Testis (tissue), 5 donors: ENCODE measurements at places on chromosomes 3 and 15. TPM values are rescaled to one million over a fixed set of nuclear protein-coding genes. Genes with fewer than 3 reads are reported as not detected.

- H3K36me3 ChIP-seq, result no peaks in the 10 kb centered on the region
- no peak for DNase-seq
- no peak overlapping the region for H3K4me3 ChIP-seq
- H3K27ac ChIP-seq, result no peak overlapping the region
- H3K27me3 ChIP-seq, result no peaks in the 10 kb centered on the region
- peaks cover 10% of the 10 kb centered on the region for H3K4me1 ChIP-seq
Measured at GRCh38 chr15:74768099-74768770, 13.6 kb upstream of the CSK start.

DNA sequence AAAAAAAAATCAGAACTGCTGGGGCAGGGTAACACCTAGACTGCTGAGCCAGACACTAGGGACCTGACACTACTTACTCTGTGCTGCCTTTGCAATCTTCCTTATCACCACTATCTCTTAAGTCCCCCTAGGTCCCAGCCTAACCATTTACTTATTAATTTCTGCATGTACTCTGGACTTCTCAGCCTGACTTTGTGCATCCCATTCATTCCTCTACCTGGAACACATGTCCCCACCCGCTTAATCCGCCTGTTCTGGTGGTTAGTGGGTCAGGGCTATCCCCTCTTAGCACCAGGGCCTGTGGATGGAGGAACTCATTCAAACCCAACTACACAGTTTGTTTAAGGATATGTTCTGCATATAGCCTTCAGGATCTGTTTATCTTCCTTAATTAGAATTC lies 5.0 kb upstream of the CACNA1D start:
- H3K27ac ChIP-seq, result no peak overlapping the region
- no peak for DNase-seq
- no peaks in the 10 kb centered on the region for H3K27me3 ChIP-seq
- no peaks in the 10 kb centered on the region for H3K36me3 ChIP-seq
- H3K4me1 ChIP-seq, result peaks cover 5% of the 10 kb centered on the region

DNA sequence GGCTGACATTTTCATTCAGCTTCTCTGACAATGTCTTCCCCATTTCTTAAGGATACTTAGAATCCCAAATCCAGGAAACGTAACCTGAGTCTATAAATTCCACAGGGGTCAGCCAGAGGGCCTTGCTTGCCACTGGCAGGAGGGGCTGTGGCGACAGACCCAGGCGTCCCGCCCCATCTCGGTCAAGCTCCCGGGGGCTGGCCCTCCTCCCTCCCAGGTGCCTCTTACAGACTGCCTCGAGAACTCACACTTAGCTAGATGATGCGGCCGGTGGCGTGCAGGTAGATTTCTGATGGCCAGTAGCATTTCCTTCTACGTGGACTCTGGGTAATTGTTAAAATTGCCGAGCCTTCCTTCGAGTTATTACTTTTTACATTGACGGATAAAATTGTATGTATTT lies 172.5 kb downstream of the NSMCE3 start:
- no peaks in the 10 kb centered on the region for H3K36me3 ChIP-seq
- no peak for DNase-seq
- no peak overlapping the region for H3K27ac ChIP-seq
- H3K27me3 ChIP-seq, result no peaks in the 10 kb centered on the region

DNA sequence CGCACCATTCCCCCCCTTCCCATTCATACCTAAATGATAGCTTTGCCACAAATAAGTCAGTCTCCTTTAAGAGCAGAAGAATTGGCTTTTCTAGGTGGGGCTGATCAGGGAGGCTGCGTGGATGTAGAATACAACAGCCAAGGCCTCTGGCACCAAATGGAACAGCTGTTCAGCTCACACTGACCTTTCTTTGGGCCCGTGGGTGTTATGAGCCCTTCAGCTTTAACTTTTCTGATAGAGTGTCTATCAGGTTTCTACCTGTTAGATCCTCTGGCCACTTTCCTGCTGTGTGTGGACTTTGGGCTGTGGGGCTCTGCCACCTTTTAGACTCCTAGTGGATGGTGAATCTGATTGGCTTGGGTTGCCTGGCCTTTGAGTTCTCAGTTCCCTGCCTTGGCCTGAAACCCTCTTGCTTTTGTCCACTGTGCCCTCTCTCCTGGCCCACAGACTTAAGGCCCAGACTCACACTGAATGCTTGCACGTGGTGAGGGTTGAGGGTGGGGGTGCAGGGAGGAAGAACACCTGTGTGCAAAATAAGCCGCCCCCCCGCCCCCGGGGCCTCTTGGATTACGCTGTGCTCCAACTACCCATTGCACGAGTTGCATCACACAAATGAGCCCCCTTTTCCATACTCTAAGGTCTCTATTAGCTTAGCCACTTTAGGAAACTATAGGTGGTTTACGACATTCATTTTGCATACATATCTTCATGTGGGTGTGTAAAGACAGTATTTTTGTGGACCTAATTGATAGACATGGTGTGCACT lies 1.3 kb upstream of the RFX7 start:
- no peaks in the 10 kb centered on the region for H3K36me3 ChIP-seq
- H3K27ac ChIP-seq, result peak overlapping the region; percentile 89
- no peak for DNase-seq
- peak overlapping the region; percentile 88 for H3K4me3 ChIP-seq

DNA sequence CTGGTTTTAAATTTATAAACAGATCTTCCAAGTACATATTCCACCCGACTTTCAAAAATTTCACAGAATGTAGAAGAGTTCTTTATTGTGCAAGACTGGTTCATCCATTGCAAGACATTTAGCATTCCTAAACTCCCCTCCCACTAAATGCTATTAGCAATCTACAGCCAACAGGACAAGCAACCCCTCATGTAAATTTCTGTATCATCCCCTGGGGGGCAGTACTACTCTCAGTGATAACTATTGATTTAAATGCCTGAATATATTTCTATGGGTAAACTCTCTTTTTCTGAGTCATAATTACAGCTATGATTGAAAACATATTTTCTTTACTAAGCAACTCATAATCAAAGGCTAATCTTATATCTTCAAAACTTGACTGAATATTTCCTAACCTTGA lies 10.7 kb upstream of the SLC15A2 start:
- H3K4me1 ChIP-seq, result no peaks in the 10 kb centered on the region
- no peak overlapping the region for H3K27ac ChIP-seq
- peak; percentile 16 for DNase-seq
- no peak overlapping the region for H3K4me3 ChIP-seq
- no peaks in the 10 kb centered on the region for H3K36me3 ChIP-seq

- peak overlapping the region; percentile 3 for H3K27ac ChIP-seq
- no peaks in the 10 kb centered on the region for H3K27me3 ChIP-seq
- peaks cover 9% of the 10 kb centered on the region for H3K4me1 ChIP-seq
- no peaks in the 10 kb centered on the region for H3K36me3 ChIP-seq
- no peak overlapping the region for H3K4me3 ChIP-seq
- DNase-seq, result peak; percentile 71
Measured at GRCh38 chr15:40217166-40217824, 21.6 kb upstream of the PAK6 start.

SMAD6 gene
- total RNA-seq, result 17.5 TPM

DNA sequence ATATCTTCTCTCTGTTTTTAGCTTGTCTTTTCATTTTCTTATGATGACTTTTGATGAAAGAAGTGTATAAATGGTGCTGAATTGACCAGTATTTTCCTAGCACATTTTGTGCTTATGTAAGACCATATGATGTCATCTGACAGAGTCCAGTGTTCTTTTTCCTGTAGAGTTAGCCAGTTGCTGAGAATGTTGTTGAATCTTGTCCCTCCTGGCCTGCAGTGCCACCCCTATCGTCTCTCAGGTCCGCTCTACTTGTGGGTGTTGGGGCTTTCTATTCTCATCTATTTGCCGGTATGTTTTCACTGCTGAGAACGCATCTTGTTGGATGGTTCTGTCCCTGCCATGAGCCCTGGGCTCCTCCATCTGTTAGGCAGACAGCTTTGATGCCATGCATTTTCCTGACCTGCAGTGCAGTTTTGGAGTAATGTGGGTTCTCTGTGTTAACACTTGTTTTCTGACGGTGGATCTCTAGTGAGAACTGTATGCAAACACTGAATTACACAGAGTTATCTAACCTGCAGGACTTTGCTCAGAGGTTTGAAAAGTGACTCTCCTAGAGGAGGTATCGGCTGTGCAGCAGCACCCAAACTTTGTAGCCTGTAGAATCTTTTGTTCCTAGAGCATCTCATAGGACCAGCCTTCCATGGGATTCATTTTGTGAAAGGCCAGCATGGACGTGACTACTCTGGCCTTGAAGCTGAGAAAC lies 44.6 kb downstream of the SLC6A20 start:
- no peak for DNase-seq
- H3K27me3 ChIP-seq, result no peaks in the 10 kb centered on the region
- H3K36me3 ChIP-seq, result no peaks in the 10 kb centered on the region
- no peak overlapping the region for H3K4me3 ChIP-seq
- no peaks in the 10 kb centered on the region for H3K4me1 ChIP-seq

DNA sequence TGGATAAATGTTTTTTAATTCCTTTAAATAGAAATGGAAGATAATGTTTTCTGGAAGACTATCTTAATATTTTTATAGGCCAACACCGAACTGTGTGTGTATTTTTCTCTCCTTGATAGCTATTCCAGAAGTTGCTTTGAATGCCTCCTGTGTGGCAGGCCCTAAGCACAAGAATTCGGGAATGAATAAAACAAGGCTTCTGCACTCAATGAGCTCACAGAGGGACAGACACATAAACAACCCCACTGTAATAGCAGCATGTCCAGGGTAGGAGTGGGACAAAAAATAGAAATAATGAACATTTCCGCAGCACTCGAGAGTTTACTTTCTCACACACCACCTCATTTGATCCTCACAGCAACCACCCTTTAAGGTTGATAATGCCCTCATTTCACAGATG lies 18.0 kb downstream of the SRGAP3 start:
- H3K4me3 ChIP-seq, result no peak overlapping the region
- H3K27me3 ChIP-seq, result no peaks in the 10 kb centered on the region
- DNase-seq, result no peak
- no peak overlapping the region for H3K27ac ChIP-seq
- no peaks in the 10 kb centered on the region for H3K36me3 ChIP-seq
- H3K4me1 ChIP-seq, result peaks cover 24% of the 10 kb centered on the region

DNA sequence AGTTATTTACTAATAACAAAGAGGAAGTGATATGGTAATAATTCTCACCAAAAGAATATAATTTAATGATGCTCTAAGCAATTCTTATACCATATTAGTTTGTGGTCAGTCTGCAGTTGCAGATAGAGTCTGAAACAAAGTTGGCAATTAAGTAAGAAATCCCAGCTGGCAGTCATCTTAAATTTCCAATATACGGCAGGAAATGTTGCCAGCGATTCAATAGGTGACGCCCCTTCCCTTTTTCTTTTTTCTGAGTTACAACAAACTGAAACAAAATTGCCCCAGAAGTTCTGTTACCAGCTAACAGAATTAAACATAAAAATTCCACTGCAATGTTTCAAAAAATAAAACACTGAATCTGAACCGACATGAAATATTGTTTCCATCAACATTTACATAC lies 26.7 kb downstream of the LRRFIP2 start:
- no peaks in the 10 kb centered on the region for H3K27me3 ChIP-seq
- no peaks in the 10 kb centered on the region for H3K36me3 ChIP-seq
- no peak overlapping the region for H3K4me3 ChIP-seq
- no peak overlapping the region for H3K27ac ChIP-seq

DNA sequence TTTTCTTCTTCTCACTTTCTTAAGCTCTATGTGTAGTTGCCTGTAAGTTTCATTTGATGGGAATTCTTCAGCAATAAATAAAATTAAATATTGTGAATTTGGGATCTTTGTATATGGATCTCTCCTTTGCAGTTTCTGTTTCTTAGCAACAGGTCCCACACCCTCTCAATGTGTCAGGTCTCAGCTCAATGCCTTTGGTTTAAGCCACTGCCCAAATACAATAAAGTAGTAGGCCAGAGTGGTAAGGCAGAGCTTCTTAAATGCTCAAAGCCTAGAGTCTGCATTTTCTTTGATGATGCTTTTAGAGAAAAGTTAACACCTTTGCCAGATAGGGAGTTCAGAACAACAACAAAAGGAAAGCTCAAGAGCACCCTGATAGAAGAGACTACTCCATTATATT lies 343.7 kb downstream of the NSUN3 start:
- H3K4me1 ChIP-seq, result no peaks in the 10 kb centered on the region
- H3K36me3 ChIP-seq, result no peaks in the 10 kb centered on the region
- no peak overlapping the region for H3K27ac ChIP-seq
- DNase-seq, result no peak

- no peaks in the 10 kb centered on the region for H3K36me3 ChIP-seq
- no peaks in the 10 kb centered on the region for H3K27me3 ChIP-seq
- H3K27ac ChIP-seq, result no peak overlapping the region
- DNase-seq, result no peak
- no peaks in the 10 kb centered on the region for H3K4me1 ChIP-seq
Measured at GRCh38 chr3:60056404-60056803, 1006.6 kb upstream of the CFAP20DC start.

NR2E3 gene
- total RNA-seq, result 4.3 TPM

GRCh38 chr3:99699841-99700240 lies 61.4 kb downstream of the COL8A1 start:
- no peaks in the 10 kb centered on the region for H3K27me3 ChIP-seq
- no peaks in the 10 kb centered on the region for H3K4me1 ChIP-seq
- H3K4me3 ChIP-seq, result no peak overlapping the region
- no peak overlapping the region for H3K27ac ChIP-seq

- DNase-seq, result no peak
- H3K4me3 ChIP-seq, result no peak overlapping the region
- H3K27ac ChIP-seq, result no peak overlapping the region
- no peaks in the 10 kb centered on the region for H3K27me3 ChIP-seq
Measured at GRCh38 chr15:63905558-63906265, 72.0 kb upstream of the HERC1 start.

DNA sequence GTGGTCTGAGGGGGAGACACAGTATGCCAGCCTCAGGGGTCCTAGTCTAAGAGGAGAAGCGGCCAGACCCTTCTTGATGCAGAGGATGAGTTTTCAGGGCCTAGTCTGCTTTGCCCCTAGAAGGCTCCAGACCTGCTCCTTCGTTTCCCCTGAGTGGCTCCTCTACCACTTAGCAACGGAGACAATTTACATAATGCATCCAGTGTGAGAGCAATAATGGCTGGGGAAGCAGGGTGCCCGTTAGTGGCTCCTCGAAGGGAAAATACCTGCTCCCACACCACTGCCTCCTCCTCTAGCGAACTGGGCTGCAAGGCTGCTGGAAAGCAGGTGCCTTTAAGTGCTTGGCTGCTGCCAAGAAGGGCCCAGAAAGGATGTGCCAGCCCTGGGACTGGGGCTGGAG lies 38.9 kb downstream of the CACNA2D2 start:
- H3K27me3 ChIP-seq, result no peaks in the 10 kb centered on the region
- H3K4me1 ChIP-seq, result no peaks in the 10 kb centered on the region
- no peak overlapping the region for H3K4me3 ChIP-seq
- no peak for DNase-seq
- H3K27ac ChIP-seq, result no peak overlapping the region
- no peaks in the 10 kb centered on the region for H3K36me3 ChIP-seq

- no peaks in the 10 kb centered on the region for H3K4me1 ChIP-seq
- no peak overlapping the region for H3K27ac ChIP-seq
- no peak overlapping the region for H3K4me3 ChIP-seq
- no peaks in the 10 kb centered on the region for H3K36me3 ChIP-seq
Measured at GRCh38 chr15:31294067-31294466, 32.6 kb upstream of the KLF13 start.

LRRN1 gene
- total RNA-seq, result 51.3 TPM

IL17RD gene
- total RNA-seq, result 25.0 TPM

- no peaks in the 10 kb centered on the region for H3K36me3 ChIP-seq
- no peaks in the 10 kb centered on the region for H3K27me3 ChIP-seq
- H3K4me3 ChIP-seq, result no peak overlapping the region
- no peak overlapping the region for H3K27ac ChIP-seq
Measured at GRCh38 chr15:68592544-68592943, 13.8 kb downstream of the CORO2B start.
